ENCODE measurements at places on chromosomes 7 and 10.

GRCh38 chr10:18229826-18230225 lies 89.6 kb downstream of the CACNB2 start:
- DNase-seq, result no peak

GRCh38 chr7:17152721-17153120 lies 145.7 kb upstream of the AHR start:
- DNase-seq, result no peak

- no peak for DNase-seq
These were observed 3.9 kb downstream of the CDK14 start for GRCh38 chr7:90599892-90600555.

GRCh38 chr7:74266191-74266963 lies 12.2 kb upstream of the RFC2 start:
- DNase-seq, result no peak
